ENCODE measurements at places on chromosomes 6 and 20.

DNA sequence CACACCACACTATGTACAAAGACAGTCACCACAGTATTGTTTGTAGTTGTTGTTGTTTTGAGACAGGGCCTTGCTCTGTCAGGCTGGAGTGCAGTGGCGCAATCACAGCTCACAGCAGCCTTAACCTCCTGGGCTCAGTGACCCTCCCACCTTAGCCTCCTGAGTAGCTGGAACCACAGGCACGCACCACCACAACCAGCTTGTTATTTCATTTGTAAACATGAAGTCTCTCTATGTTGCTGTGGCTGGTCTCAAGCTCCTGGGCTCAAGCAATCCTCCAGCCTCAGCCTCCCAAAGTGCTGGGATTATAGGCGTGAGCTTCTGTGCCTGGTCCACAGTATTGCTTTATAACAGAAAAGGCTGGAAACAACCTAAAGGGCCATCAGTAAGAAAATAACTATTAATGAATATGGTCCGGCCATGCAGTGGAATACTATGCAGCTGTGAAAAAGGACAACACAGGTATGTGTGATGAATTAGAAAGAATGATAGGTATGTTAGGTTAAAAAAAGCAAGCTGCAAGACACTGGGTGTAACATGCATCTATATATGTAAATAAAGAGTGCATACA, 30.0 kb upstream of the PTGIS start:
- no peak for DNase-seq

DNA sequence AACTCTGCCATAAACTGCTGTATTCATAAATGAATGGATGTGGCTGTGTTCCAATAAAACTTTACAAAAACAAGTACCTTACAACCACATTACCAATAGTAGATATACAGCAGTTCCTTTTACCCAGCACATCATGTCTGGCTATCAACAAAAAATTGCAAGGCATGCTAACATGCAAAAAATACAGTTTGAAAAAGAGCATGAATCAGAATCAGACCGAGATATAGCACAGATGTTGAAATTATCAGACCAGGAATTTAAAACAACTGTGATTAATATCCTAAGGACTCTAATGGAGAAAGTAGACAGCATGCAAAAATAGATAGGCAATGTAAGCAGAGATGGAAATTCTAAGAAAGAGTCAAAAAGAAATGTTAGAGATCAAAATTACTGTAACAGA, 8.4 kb upstream of the NUS1 start:
- DNase-seq = no peak

DNA sequence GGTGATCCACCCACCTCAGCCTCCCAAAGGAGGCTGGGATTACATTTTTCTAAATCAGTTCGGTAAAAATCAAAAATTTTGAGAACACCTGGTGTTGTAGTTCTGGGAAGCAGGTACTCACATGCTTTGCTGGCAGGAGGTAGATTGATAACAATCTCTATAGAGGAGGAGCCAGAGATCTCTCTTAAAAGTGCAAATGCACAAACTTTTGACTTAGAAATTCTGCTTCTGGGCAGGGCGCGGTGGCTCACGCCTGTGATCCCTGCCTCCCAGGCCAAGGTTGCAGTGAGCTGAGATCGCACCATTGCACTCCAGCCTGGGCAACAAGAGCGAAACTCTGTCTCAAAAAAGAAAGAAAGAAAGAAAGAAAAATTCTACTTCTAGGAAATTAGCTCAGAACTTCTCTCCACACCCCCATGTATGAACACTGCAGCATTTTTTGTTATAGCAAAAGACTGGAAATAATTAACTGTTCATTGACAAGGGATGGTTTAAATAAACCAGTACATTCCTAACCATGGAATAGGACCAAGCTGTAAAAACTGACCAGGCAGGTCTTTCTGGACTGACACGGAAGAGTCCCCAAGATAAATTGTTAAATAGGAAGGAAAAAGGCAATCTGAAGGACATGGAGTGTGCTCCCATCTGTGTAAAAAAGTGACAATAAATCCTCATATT, 14.4 kb upstream of the TRIB3 start:
- no peak for DNase-seq

DNA sequence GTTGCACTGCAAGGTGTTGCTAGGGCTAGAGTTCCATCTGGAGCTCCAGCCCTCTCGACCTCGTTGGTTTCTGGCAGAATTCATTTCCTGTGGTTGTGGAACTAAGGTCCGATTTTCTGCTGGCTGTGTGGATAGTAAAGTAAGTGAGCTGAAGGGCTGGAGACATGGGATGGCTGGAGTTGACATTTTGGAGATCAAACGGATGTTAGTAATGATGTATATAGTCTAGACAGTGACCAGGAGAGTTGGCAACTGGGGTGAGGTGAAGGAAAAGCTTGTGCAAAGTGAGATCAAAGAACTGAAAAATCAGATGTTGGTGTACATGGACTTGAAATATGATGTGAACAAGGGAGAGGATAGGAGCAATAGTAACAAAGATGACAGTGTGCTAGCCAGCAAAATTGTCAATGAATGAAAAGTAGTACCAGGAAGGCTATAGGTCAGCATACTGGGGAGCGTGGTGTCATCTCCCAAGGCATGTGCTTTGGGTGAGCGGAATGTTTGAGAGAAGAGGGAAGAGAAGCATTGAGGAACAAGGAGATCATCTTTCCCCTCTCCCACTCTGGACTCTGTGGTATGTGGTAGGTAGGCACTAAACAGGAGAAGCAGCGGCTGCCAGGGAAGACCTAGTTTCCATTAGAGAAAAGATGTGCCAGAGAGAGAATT, 7.8 kb downstream of the QRSL1 start:
- DNase-seq = no peak

DNA sequence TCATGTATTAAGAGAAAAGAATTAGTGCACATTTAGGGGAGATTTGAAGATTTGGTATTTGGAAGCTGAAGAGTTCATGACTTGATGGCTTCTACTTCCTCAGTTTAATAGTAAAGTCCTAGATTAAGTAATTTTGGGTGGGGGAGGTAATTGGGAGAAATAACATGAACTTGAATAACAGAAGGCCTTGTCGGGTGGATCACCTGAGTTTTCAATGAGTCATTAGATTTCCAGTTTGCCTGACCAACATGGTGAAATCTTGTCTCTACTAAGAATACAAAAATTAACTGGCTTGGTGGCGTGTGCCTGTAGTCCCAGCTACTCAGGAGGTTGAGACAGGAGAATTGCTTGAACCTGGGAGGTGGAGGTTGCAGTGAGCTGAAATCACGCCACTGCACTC, 181.0 kb downstream of the GJA1 start:
- DNase-seq = no peak

DNA sequence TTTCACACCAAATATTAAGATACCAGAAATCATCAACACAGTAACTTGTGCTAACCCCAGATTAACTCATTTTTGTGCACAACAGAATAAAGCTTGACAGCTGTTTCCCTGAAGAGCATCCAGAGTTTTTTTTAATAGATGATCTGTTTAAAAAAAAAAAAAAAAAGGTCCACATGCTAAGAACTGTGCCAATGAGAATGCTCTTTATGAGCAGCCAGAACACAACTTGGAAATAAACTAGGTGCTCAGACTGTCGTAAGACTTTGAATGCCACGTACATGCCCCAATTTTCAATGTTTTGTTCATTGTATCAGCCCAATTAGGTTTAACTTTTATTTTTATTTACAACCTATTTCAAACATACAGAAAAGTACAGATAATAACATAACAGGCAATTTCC, 47.3 kb downstream of the STAU1 start:
- DNase-seq = no peak

DNA sequence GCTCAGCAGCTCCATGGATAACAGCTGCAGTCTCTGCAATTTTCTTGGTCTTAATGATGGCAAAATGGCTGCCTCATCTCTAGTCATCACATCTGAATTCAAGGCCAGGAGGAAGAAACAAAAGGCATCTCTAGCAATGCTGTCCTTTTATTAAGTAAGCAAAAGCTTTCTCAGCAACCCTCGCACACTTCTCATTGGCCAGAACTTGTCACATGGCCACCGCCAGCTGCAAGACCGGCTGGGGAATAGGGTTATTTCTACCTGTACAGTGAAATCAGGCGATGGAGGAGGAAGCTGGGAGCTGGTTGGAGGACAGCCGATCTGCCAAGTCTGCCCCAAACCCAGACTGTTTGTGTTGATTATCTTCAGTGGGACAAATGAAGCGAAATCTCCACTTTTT, 33.4 kb downstream of the ANKRD60 start:
- no peak for DNase-seq
